HFFc6 (cell line): ENCODE measurements at places on chromosomes 6 and 20. TPM values are rescaled to one million over a fixed set of nuclear protein-coding genes. Genes with fewer than 3 reads are reported as not detected.

DNA sequence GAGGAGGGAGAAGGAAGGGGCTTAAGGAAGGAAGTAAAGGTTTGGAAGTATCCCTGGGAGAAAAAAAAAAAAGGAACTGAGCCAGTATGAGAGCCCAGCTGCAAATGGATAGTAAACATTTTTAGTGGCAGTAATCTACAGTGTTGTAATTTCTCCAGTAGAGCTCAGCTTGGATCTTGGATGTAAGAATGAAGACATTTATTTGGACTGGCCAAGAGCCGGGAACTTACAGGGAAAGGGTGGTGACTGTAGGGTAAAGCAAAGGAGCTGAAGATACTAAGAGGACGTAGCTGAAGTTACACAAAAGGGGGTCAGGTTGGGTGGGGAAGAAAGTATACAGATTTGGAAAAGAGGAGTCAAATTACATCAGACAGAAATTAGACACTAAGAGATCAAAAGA, 13.5 kb downstream of the EEF1E1 start:
- no peak for DNase-seq

DNA sequence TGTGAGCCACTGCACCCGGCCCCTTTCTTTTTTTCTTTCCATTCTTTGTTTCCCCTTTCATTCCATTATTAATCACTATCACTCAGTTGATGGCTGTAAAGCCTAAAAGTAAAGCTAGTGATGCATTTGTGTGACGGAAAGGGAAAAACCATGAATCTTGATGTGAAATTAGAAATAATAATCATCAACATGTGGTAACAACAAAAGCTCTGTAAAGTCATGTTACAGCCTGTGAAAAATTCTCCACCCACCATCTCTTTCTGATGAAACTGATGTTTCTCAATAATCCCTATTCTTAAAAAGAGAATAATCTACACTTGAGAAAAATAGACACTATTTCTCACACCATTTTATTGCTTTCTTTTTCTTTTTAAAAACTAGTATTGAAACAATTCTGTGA, 80.0 kb downstream of the CRYBG1 start:
- no peak for DNase-seq

GLP1R gene
- not detected in 3 replicates for total RNA-seq

GRCh38 chr6:28635547-28636158, 110.0 kb downstream of the GPX5 start:
- DNase-seq, result no peak

PCK1 gene
- not detected in 3 replicates for total RNA-seq

- no peak for DNase-seq
Observed at GRCh38 chr6:155155787-155156447, 107.9 kb upstream of the CLDN20 start.

NOP56 gene
- 160 to 241 TPM (median 176 TPM) in 3 replicates for total RNA-seq

DNA sequence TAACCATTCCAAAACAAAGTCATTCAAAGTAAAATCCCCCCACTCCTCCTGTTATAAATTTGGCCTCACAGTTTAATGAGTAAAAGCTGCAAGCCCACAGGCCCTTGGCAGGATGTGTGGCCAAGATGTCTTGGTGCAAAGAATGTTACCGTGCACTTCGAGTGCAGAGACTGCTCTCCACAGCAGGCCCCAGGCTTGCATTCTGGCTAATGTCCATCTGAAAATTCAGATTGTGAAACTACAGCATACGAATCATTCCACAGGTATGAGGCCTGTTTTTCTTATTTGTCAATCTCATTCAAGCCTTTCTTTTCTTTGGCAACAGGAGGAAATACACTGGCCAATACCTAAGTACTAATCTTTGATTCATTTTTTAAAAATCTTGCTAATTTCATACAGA, 7.1 kb downstream of the RPS6KA2 start:
- peak; percentile 95 for DNase-seq

HCRTR2 gene
- total RNA-seq, result not detected in 3 replicates

DNA sequence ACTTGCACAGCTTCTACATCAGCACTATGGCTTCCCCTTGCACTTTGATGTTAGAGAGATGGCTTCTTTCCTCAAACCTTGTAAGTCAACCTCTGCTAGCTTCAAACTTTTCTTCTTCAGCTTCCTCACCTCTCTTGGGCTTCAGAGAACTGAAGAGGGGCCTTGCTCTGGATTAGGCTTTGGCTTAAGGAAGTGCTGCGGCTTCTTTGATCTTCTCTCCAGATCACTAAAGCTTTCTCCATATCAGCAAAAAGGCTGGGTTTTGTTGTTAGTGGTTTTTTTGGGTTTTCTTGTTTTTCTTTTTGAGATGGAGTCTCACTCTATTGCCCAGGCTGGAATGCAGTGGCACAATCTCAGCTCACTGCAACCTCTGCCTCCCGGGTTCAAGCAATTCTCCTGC, 24.0 kb downstream of the CDK5RAP1 start:
- no peak for DNase-seq

DNA sequence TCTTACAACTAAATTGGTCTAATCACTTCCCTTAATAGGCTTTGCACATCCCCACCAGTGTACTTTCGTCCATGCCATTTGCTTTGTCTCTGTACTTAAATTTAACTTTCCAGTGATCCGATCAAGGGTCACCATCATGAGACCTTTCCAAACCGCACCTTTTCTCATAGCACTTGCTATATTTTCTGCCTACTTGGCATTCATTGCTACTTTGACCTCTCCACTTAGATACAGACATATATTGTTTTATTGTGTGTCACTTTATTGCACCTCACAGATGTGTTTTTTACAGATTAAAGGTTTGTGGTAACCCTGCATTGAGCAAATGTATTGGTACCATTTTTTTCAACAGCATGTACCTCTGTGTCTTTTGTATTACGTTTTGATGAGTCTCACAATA, 14.8 kb downstream of the SUMO4 start:
- no peak for DNase-seq

GRCh38 chr6:125252891-125253290, 48.9 kb downstream of the HDDC2 start:
- no peak for DNase-seq

RBBP8NL gene
- not detected in 3 replicates for total RNA-seq

- DNase-seq, result no peak
Observed at GRCh38 chr20:34061695-34062094, 50.3 kb downstream of the EIF2S2 start.

DNA sequence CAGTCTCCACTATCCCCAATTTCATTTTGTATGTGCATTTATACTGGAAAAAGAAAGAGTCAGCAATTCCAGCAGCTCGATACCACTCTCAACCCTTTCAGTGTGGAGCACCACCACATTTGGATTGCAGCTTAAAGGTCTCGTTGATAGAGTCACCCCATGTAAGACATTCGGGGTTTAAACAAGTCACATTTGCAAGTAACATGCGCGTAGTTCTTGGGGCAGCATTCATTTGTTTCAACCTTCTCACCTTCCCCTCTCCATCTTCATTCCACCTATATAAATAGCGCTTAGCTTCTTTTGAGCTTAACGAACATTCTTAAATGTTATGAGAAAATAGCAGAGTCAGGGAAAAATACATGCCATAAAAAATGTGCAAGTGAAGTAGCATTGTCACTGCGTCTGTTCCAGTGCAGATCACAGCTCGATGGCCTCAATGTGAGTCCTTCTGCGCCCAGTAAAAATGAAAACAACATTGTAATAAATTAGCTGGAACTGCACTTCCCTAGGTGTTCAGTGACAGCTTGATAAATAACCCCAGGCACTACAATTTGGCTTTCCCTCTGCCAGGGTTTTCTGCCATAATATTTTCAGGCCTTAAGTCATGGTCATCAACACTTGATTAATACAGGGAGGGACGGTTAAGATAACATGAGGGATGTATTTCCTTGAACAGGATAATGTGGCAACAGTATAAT, 737.8 kb upstream of the NRSN1 start:
- no peak for DNase-seq

DNA sequence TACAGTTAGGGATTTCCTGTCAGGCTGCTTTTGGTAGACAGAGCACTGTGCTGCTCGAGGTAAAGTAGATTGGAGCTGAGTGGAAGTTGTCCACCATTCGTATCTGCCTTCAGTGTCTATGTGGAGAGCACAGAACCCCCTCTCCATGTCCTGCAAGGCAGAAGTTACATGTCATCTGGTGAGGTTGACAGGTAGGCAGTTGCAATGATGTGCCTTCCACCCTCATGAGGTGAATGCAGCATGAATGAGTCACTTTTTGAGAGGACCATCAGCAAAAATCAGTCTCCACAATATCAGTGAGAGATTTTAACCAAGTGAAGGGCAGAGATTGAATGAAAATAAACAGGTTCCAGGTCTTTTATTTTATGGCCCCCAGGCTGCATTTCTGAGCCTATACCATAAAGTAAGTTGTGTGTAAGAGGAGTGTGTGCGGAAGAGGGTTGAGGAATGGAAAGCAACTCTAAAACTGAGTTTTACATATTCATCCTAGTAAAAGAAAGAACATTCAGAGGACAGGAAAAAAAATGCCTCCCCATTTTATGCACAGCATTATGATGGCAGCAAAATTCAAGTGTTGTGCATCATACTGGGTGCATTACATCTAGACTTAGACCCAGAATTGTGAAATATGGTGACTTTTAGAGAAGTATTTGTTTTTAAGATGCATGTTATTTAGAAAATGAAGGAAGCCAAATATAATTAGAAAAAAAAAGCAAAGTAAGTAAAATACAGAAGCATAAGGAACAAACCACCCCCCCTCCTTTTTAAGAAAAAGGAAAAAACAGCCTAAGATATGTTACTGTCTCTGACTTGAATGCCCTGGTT, 15.8 kb downstream of the TRAPPC3L start:
- no peak for DNase-seq

DNA sequence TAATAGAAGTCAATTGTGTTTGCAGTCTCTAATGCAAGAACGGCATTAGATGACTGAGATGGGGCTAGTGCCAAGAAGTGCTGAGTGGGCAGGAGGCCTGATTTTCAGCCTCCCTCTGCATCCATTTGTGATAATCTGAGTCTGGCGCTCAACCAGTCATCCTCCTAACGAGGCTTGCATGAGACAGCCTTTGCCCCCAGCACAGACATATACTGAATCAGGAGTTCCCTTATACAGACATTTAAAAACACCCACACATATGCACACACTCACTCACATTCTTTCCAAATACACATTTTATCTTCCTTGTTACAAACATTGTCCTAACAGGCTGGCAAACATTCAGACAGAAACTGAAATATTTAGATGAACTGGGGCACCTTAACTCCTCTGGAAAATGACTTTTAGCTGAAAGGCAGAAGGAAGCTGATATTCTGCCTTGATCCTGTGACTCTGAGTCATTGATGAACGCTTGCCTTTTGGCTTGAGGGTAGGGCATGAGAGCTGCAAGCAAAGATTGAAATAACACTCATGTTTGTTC, 562.3 kb downstream of the DHX35 start:
- DNase-seq, result no peak

- DNase-seq, result no peak
Observed at GRCh38 chr6:125954735-125955339, 1.7 kb upstream of the HINT3 start.

GRCh38 chr6:117515326-117515725, 32.9 kb downstream of the DCBLD1 start:
- DNase-seq, result no peak

GRCh38 chr6:53795702-53796450, 1.1 kb downstream of the LRRC1 start:
- DNase-seq, result no peak

GRIK2 gene
- total RNA-seq, result 28.7 to 33.4 TPM (median 33.3 TPM) in 3 replicates

GRCh38 chr6:159378411-159379328, 209.5 kb downstream of the FNDC1 start:
- no peak for DNase-seq

GRCh38 chr6:10413262-10413849, 1.5 kb downstream of the TFAP2A start:
- DNase-seq, result no peak

THBS2 gene
- 130 to 220 TPM (median 168 TPM) in 3 replicates for total RNA-seq

B3GAT2 gene
- total RNA-seq, result not detected in 3 replicates

DNA sequence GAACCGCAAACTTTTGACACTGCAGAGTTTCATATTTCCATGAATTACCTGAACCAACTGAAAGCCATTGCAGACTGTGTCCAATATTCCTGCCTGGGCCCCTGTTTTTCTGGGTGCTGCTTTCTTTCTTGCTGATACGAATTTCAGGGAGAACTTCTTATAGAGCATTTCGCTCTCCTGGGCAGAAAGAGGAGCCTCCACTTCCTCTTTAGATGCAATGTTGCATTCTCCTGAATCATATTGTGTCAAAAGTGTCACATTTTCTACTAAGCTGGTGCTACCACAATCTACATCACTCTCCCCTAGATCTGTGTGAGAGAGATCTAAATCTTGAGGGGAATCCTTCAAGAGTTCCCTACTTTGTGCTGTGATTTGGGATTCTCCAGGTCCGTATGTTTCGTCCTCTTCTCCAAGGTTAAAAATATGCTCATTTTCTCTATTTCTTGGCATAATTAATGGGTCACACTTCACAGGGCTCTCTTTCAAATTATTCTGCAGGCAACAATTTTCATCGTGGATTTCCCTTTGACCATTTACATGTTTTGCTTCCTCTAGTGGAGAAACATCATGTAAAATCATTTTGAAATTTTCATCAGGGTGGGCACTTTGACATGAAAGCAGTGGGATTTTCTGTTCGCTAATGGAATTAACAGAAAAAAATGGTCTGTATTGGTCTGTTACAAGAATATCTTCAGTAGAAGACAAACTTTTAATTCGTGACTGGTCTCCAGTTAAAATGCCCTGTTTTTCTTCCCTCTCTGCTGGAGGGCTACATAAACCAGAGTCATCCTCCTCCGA, 102.3 kb downstream of the DST start:
- DNase-seq, result no peak

DNA sequence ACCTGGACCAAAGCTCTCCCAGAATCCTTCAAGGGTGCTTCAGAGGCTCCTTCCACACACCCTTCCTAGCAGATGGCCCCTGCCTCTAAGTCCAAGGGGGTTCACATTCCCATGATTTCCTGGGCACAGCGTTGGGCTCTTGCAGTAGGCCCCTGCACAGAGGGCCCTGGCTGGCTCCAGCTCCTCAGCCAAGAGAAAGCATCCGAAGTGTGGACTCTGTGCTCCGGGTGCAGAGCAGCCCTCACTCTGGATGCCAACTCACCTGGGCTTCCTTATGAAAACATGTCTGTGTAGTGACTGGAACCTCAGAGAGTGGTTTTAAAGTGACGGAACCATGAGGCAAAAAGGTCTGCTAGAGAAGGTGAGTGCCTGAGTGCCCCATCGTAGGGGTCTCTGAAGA, 11.6 kb downstream of the YTHDF1 start:
- no peak for DNase-seq
